ENCODE measurements at places on chromosomes 2 and 18.

GRCh38 chr18:78984941-78985784 is 5.5 kb downstream of the SALL3 start:
- DNase-seq = no peak

DNA sequence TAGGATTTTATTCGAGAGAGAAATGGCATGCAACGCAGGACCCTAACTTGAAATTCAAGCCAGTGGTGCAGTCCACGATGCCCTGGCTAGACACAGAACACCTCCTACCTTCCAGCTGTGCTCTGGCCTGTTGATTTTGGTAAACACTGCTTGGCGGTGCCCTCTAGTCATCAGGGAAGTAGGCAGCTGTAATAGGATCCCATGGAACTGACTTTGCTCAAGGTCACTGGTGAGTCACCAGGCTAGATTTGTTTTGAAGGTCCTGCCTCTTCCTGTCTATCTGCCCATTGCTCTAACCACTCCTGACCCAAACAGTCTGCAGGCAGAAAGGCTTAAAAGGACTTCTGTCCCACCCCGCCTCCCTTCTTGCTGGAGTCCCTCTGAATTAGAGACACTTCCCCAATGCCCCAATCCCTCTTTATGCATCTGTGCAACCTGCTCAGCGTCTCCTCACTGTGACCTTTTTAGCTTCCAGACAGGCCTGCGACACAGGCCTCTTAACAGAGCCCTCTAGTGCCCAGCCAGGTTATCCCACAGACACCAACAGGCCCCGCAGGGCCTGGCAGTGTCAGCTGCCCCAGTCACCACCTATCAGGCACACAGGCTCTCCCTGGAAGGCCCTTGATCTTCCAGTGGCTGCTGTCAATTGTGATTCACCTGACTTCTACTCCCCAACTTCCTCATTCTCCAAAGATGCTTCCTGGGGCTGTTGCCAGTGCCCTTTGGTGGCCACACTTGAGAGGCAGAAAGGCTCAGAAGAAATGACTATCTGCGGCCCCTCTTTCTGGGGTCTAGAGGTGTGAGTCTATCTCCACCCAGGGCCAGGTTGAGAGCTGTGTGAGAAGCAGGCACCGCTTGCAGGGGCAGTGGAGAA is 5.2 kb downstream of the TMEM127 start:
- DNase-seq = peak; percentile 72

DNA sequence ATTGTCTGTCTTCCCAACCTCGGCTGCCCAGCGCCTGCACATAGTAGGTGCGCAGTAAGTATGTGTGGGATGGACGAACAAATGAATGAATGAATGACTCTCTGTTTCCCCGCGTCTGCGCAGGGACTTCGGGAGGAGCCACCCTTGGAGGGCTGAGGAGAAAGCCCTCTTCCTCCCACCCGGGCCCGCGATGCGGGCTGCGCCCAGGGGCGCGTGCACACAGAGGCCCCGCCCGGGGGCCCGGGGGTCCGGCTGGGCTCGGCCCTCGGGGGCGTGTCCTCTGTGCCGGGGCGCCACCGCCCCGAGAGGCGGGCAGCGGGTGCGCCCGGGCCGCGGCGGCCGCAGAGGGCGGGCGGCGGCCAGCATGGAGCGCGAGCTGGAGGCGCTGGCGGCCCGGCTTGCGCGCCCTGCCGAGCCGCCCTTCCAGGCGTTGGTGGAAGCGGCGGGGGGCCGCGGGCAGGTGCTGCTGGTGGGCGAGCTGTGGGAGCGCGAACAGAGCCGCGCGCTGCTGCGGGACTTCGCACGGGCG is at the start of gene C2orf72:
TSS of gene C2orf72 (plus strand) at position 322 of the 529 bp plus-strand sequence. CDS start at position 365, 43 bp downstream.
- DNase-seq = no peak

GRCh38 chr2:4745056-4745991 is 946.9 kb upstream of the SOX11 start:
- no peak for DNase-seq

- DNase-seq = no peak
These were observed 18.9 kb downstream of the GNLY start for GRCh38 chr2:85712849-85713612.

- DNase-seq = no peak
These were observed 62.1 kb downstream of the NABP1 start for GRCh38 chr2:191740016-191740419.

DNA sequence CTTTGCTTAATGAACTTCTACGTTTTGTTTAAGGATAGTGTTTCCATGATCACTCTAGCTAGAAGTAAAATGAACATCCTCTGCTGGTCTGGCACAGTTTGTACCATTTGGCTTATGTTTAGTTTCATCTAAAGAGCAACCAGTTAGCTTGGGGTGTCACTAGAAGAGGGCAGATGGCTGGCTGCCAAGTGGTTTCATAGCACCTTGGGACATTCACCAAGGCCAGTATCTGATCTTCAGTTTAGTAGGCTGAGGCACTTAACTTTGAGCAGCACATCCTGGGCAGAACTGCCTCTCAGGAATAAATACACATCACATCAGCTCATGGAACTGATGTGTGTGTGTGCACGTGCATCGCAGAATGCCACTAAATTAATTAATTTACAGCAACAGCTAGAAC is 68.4 kb downstream of the NXPH2 start:
- no peak for DNase-seq

DNA sequence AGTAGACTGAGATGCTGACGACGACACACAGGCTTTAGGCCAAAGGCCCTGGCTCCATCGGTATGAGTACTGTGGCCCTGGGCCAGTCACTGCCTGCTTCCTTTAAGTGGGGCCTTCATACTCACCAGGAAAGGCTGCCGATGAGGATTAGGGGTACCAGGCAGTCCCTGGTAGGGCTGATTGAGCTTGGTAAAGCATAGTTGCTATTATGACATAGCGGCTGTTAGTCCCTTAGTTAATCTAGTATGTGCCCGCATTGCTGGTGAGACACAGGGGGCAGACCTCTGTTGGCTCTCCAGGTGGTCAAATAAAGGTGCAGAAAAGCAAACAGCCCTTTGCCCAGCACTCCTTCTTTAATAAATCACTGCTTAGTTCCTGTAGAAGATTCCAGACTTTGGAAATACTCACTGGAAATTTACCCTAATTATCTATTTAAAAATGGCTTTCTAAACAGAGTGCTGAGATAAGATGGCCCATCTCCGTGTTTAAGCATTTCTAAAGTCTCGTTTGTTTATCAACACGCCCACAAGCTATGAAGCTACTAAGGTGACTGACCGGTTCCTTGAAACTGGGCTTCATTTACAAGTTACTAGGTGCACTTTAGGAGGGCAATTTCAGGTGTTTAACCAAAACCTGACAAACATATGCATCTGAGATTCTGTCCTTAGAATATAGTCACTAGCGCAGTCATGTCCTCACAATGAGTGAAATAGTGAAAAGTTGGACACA is 8.7 kb upstream of the BIN1 start:
- no peak for DNase-seq

GRCh38 chr2:196068271-196069209 is at the start of gene DNAH7:
TSS of gene DNAH7 (minus strand) at chr2:196068837. CDS start at chr2:196068711, 126 bp downstream.
- peak; percentile 76 for DNase-seq

DNA sequence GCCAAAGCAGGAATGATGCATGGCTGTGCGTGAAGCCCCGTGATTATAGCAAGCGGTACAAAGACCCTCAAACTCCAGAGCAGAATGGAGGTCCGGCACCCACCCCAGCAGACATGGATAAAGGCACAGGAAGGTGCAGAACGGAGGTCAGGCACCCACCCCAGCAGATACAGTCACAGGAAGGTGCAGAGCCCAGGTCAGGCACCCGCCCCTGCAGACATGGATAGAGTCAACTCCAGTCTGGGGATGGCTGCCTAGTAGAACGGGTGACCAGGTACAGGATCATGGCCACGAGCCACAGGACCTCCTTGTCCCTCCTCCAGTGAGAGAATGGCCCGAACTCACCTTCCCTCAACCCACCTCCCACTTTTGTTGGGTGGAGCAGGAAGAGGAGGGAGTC is 318.3 kb upstream of the SALL3 start:
- no peak for DNase-seq

Measured in NCI-H460 (cell line).